ENCODE measurements at places on chromosomes 5 and 9. TPM values are rescaled to one million over a fixed set of nuclear protein-coding genes. Genes with fewer than 3 reads are reported as not detected.

SHISAL2B gene
- not detected for total RNA-seq

PCDHGA3 gene
- total RNA-seq, result 0.34 TPM

CDH12 gene
- total RNA-seq, result not detected

SPINK6 gene
- not detected for total RNA-seq

GARIN3 gene
- total RNA-seq, result not detected

PKD2L2 gene
- not detected for total RNA-seq

Measured in bronchus fibroblast of lung (primary cell).